ENCODE measurements at places on chromosomes 6 and 20.

GRCh38 chr6:102520966-102521365 lies 1127.5 kb downstream of the GRIK2 start:
- DNase-seq, result peak; percentile 80

DNA sequence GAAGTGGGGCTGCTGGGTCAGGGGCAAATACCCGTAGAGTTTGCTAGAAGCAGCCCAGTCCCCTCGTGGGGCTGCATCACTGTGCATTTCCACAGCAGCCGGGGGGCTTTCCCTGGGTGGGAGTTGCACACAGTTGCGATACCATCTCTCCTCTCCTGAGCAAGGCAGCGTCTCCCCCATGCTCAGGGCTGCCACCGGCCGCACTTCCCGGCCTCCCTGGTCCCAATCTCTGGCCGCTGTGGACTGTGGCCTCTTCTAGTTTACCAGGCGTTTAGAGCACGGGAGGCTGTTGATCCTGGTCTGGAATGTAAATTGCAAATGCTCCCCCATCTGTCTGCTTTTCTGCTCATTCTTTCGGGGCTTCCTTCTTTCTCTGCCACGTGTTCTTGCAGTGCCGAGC lies 31.1 kb downstream of the OSBPL2 start:
- DNase-seq, result no peak

GRCh38 chr6:10412461-10413261 lies 2.2 kb downstream of the TFAP2A start:
- no peak for DNase-seq

- DNase-seq, result no peak
Observed at GRCh38 chr20:44405785-44406571, 50.5 kb downstream of the HNF4A start.

DNA sequence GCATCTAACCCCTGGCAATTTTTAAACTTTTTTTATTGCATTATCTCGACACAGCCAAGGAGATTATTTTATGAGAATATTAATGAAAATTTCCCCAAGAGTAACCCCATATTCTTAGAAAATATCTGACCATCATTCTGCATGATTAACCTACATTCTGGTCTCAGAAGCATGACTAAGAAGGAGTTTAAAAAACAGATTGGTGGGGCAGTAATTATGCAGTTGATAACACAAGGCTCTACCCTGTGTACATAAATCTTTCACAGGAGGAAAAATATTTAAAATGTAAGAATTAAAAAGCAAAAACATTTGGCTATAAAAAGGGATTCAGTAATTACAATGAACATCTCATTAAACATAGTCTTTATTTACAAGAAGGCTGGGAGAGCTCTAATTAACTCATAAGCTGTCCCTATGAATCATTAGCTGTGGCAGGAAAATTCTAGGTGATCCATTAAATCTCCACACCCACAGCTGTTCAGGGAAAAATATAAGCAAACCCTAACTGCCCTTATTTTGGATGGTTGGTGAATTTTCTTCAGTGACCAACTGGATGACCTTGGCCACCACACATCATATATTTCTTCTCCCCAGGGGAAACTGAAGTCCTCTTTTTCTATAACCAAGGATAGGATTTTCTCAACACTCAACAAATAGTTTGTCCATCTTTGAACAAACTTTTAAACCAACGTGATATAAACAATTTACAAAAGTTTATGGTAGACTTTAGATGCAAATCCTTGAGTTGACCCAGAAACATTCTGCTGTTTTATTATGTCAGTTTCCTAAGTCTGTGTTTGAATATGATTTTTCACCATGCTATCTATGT lies 59.5 kb downstream of the PDE7B start:
- no peak for DNase-seq

GRCh38 chr6:7721649-7722048 lies 4.2 kb upstream of the BMP6 start:
- peak; percentile 28 for DNase-seq

- DNase-seq, result no peak
Observed at GRCh38 chr6:16286151-16286522, 47.8 kb downstream of the GMPR start.

DNA sequence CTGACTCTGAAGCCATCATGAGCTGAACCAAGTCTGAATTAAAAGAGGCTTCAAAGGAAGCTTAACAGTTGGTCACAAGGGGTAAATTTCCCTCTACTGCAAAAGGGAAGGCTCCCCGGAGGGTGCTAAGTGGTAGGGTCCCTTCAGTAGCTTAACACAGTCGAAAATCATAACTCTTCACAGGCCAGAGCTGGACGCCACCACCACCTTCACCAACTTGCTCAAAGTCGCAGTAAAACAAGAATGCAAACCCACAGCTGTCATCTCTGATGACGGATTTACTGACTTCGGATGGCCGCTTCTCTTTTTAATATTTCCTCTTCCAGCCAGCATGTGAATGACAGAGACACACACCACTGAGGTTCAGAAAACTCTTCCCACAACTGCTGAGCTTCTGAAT lies 144.7 kb upstream of the FBXL4 start:
- no peak for DNase-seq

DNA sequence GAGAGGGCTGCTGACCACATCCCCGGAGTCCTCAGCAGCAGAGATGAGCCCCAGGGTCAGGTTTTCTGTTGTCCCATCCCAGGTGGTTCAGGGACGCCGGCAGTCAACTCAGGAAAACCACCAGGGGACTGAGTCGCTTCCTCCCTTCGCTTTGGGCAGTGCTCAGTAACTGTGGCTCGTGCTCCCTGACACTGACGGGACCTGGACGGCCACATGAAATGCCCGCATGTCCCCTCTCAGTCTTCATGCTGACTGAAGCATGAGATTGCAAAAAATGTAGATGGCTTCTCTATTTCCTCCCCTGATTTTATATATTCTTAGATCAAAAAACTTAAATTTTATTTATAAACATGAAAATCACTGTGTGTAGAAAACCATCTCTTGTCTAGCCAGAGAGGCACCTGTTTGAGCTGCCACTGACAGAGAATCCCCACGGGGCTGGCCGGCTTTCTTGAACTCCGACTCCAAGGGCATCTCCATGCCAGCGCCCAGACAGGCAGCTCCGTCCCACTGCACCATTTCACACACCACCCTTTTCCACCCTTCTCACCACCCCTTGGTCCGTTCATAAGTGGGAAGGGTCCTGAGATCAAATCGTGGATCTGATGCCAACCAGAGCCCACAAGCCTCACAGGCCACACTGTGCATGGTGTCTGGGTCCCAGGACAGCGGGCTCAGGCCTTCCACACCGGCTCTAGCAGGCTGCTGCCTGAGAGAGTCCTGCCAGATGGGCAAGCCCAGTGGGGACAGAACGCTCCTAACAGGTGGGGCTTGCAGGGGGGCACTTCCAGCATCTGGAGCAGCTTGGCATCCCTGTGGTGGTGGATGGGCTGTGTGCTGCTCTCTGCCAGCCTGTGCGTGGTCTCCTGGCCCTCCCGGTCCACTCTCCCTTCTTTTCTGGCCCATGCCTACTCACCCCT lies 98.2 kb downstream of the SMOC2 start:
- no peak for DNase-seq

DNA sequence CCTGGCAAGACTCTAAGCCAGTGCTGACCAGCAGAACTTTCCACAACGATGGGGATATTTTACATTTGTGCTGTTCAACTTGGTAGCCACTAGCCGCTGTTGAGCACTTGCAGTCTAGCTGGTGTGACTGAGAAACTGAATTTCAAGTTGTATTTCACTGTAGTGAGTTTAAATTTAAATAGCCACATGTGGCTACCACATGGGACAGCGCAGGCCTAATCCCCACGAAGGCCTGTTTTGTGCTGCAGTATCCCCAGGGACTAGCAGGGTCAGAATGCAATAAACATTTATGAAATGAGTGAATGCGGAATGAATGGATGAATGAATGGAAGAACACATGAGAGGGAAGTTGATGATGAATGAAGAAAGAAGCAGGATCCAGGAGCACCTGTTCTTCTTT lies 115.8 kb downstream of the TRERF1 start:
- DNase-seq, result no peak

DNA sequence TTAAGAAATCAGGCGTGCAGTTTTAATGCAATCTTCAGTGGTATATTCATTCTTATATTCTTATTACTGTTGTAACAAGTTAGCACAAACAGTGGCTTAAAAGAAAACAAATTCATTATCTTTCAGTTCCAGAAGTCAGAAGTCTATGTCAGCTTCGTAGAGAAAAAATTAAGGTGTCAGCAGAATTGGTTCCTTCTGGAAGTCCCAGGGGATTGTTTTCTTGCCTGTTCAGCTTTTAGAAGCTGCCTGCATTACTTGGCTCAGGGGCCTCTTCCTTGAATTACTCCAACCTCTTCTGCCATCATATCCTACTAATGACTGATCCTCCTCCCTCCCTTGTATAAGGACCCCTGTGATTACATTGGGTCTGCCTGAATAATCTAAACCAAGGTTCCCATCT lies 243.9 kb downstream of the ZNF217 start:
- no peak for DNase-seq

GRCh38 chr20:59948828-59949720 lies 8.9 kb downstream of the FAM217B start:
- peak; percentile 72 for DNase-seq

GRCh38 chr6:43782764-43783513 lies 12.9 kb downstream of the VEGFA start:
- no peak for DNase-seq

DNA sequence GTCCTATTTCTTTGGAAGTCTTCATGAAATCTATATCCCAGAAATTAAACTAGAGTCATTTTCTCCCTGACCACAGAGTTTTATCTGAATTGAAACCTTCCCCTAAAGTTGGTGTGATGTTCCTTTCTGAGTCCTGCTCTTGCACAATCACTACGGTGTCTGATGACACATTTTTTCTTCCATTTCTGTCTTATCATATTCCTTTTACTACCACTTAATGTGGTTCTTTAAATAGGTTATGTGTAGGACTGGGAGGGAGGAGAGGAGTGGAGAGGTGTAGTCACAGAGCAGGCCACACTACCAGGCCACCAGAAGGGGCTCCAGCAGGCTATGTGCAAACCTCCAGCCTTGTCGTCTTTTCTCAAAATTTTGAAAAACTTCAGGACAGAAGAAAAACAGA lies 39.7 kb upstream of the ATXN1 start:
- DNase-seq, result no peak

DNA sequence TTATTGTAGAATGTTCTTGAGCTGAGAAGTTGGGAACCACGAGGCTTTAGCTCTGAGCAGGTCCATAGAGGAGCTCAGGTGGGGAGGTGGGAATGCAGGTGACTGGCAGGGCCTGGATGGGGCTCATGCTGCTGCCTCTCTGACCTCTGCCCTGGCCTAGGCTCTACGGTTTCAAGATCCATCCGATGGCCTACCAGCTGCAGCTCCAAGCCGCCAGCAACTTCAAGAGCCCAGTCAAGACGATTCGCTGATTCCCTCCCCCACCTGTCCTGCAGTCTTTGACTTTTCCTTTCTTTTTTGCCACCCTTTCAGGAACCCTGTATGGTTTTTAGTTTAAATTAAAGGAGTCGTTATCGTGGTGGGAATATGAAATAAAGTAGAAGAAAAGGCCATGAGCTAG lies at the start of gene LY6G5B:
LY6G5B (plus strand) TSS at position 301 of the 400 bp plus-strand sequence. CDS start 975 bp downstream, outside the sequence.
- no peak for DNase-seq

GRCh38 chr6:132285004-132285780 lies 116.1 kb downstream of the MOXD1 start:
- no peak for DNase-seq

GRCh38 chr20:48763216-48763914 lies 64.4 kb downstream of the PREX1 start:
- DNase-seq, result no peak

DNA sequence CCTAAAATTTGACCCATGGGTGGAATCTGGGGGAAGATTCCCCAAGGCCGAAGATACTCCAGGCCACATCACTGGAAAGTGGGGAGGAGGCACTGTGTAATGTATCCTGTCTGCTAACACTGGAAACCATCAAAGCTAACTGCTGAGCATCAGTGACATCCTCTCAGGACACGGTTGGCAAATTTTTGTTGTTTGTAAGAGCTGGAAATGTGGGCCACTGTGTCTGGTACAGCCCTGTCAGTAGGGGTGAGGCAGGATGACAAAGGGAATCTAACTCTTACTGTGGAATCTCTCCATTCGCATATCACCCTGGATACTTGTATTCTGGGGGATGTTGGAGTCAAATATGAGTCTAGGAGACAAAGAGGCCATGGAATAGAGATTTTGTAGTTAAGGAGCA lies 17.0 kb upstream of the CLPSL2 start:
- no peak for DNase-seq
